Activated naive CD8-positive, alpha-beta T cell treated with anti-CD3 and anti-CD28 coated beads for 36 hours (primary cell): ENCODE measurements at places on chromosomes 6 and 20.
A peak's percentile ranks its signal among the peaks of the same experiment; 100 is the strongest.

- no peak for DNase-seq
- H3K4me1 ChIP-seq: peaks cover 1% of the 10 kb centered on the region
- no peak overlapping the region for H3K4me3 ChIP-seq
- no peak overlapping the region for H3K27ac ChIP-seq
Observed at GRCh38 chr6:18178960-18179615, 23.9 kb downstream of the KDM1B start.

- H3K27me3 ChIP-seq: peaks cover 10% of the 10 kb centered on the region
- H3K36me3 ChIP-seq: no peaks in the 10 kb centered on the region
- H3K4me1 ChIP-seq: no peaks in the 10 kb centered on the region
- DNase-seq: no peak
Observed at GRCh38 chr20:23200914-23201313, 114.8 kb upstream of the CD93 start.

DNA sequence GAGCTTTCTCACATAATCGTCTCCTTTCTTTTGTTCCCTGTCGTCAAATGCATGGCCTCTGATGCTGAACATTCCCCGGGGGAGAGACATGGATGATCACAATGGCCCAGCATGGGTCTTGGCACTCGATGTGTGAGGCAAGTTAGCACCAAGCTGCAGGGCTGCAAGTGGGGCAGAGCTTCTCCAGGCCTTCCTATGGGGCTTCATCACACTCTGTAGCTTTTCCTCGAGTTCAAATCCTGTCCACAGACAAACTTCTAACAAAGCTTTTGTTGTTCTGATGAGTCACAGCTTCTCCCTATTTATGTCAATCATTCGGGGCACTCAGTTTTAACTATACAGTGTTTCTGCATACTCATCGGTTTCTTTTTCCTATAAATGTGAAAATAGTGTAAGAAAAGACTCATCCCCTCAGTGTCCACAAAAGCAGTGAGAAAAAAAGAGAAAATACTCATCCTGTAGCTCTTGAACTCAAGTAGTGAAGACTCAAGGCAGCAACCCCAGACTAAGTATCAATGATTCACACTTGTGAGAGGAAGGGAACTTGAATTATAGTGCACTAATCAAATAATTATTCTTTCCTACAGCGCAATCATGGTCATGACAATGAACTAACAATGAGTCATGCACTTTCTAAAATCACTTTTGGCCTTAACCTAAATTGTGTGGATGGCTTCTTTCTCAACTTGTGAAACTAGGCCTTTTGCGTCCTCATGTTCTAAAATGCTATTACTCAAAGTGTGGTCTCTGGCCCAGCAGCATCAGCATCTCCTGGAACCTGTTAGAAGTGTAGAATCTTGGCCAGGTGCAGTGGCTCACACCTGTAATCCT, 68.4 kb upstream of the NOX3 start:
- peaks cover 12% of the 10 kb centered on the region for H3K36me3 ChIP-seq
- no peak for DNase-seq
- H3K27ac ChIP-seq: peak overlapping the region; percentile 84
- no peaks in the 10 kb centered on the region for H3K27me3 ChIP-seq
- H3K4me3 ChIP-seq: no peak overlapping the region

DNA sequence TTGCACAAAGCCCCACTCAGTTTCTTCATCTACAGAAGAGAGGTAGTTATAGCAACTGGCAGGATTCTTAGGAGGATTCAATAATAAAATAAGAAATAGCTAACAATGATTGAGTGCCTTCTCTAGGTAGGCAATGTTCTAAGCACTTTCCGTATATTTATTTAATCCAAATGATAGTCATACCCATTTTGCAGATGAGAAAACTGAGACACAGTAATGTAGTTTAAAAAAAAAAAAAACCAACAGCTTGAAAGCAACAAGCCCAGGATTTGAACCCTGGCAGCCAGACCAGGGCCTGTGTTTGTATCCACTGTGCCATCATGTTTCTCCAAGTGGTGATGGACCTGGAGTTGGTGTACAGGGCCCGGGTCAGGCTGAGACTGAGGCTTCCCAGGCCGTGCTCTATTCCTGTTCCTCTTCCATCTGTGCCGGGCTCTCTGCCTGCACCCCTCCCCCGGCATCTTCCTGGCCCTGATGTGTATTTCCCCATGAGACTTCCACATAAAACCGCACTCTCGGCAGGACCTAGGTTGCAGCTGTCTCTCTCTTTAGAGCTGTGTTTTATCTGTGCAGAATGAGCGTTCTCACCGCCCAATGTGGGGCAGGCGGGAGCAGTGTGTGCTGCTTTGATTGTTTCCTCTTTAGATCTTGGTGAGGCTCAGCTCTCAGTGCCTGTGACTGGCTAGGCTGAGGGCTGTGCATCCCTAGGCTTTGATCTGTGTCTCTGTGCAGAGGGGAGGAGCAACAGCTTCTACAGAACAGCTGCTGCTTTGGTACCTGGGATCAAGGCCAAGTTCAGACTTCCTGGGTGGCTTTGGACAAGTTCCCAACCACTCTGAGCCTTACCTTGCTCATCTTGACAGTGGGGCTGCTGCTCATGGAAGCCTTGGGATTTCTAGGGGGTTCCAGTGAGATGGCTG, 49.5 kb downstream of the TOX2 start:
- no peak for DNase-seq
- no peak overlapping the region for H3K4me3 ChIP-seq
- H3K27me3 ChIP-seq: peaks cover 32% of the 10 kb centered on the region
- H3K27ac ChIP-seq: no peak overlapping the region
- H3K4me1 ChIP-seq: peaks cover 26% of the 10 kb centered on the region

DNA sequence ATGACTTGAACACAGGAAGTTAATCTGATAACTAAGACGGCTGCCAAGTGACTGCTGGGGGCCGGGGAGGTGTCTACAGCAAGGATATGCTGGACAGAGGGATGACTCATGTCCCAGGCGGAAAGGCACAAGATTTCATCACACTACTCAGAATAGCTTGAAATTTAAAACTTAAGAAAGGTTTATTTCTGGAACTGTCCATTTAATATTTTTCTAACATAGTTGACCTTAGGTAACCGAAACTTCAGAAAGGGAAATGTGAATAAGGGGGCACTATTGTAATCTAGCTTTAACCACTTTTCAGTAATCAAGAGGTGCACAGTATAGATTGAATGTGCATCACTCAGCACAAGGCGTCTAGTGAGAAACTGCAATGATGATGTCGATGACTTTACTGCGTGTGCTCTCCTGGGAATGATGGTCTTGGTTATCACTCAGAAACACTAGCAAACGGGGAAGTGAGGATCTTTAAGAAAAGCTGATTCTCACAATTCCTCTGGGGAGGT, 171.5 kb downstream of the QKI start:
- H3K27me3 ChIP-seq: peaks cover 31% of the 10 kb centered on the region
- no peak for DNase-seq
- H3K4me1 ChIP-seq: peaks cover 1% of the 10 kb centered on the region
- H3K36me3 ChIP-seq: no peaks in the 10 kb centered on the region
- no peak overlapping the region for H3K27ac ChIP-seq
- H3K4me3 ChIP-seq: no peak overlapping the region

DNA sequence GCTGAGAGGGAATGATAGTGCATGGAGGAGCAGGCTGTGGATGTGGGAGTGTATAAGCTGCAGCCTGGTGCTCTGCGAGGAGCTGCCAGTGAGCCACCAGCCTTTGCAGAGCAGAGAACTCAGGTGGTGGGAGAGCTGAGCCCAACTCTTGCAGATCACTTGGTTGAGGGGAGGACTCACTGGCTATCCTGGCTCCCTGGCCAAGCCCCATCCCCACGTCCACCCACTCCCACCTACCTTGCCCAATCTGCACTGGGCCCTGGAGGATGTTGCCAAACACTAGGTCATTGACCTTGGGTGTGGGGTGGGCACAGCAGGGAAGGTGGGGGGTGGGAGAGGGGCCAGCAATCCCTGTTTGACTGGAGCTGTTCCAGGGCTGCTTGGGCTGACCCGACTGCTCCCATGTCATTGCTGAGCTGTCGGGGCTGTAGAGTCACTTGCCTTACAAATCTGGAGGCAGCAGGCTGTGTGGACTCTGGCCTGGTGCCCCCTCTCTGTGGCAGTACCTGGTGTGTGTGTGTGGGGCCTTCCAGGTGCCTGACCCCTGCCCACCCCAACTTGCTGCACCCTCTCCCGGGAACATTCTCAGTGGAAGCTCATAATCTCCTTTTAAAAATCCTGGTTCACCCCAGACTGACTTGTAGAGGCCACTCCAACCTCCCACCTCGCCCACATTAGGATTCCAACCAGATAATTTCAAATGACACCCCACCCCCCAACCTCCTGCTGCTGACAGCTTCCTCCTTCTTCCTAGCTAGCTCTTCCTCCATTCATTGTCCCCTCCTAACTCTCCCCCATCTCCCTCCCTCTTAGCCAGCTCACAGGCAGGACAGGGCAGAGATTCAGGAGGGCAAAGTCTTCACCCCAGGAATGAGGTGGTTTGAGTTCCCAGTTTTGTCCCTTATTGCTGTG, 162.3 kb downstream of the MRPL14 start:
- no peak overlapping the region for H3K4me3 ChIP-seq
- DNase-seq: no peak
- no peak overlapping the region for H3K27ac ChIP-seq
- peaks cover 16% of the 10 kb centered on the region for H3K27me3 ChIP-seq
- H3K36me3 ChIP-seq: no peaks in the 10 kb centered on the region

- H3K36me3 ChIP-seq: no peaks in the 10 kb centered on the region
- H3K4me1 ChIP-seq: peaks cover 3% of the 10 kb centered on the region
- DNase-seq: no peak
- H3K27me3 ChIP-seq: peaks cover 4% of the 10 kb centered on the region
Observed at GRCh38 chr20:11195899-11196558, 522.2 kb upstream of the JAG1 start.

DNA sequence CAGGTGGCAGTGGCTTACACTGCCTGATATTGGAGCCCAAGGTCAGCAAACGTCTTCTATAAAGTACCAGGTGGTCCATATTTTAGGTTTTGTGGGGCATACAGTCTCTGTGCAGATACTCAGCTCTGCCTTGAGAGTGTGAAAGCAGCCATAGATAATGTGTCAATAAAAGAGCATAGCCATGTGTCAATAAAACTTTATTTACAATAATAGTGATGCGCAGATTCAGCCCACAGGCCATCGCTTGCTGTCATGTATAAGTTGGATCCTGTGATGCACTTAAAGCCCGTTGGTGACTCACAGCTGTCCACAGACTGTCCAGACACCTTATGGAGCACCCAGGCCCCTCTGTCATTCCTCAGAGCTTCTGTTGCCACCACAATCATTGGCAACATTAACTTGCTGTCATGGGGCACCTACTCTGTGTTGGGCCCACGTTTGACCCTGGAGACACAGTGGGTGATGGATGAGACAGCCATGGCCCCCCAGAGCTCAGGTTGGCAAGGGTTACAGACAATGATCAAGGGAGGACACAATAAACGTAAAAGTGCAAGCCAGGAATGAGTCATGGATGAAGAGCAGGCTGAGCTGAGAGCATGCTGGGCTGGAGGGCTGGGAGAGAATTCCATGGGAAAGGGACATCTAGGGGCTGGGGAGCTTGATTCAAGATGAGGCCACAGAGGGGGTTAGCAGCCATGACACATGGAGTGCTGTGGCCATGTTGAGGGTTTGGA, 173.6 kb downstream of the TAF4 start:
- no peak for DNase-seq
- H3K4me1 ChIP-seq: peaks cover 1% of the 10 kb centered on the region
- H3K27ac ChIP-seq: no peak overlapping the region
- H3K4me3 ChIP-seq: no peak overlapping the region

DNA sequence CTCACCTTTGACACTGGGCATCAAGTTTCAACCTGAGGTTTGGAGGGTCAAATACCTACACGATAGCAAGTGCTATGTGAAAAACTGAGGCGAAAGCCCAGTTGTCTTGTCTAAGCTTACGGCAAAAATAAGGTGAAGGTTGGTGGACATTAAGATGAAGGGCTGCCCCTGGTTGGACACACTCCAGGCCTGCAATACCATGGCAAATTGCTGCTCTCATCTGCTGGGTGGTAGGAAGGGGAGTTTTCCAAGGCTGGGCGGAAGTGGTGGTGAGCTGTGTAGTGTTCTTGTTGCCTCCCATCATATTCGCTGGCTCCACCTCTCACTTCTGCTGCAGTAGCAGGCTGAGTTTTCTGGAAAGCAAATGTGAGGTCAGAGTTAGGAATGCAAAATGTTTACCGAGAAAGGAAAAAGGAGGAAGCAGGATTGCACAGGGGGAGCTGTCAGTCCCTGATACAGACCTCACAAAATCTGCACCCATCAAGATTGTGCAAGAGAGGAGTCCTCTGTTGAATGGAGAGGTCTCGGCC, 33.7 kb downstream of the SCP2D1 start:
- no peak overlapping the region for H3K27ac ChIP-seq
- H3K4me3 ChIP-seq: no peak overlapping the region
- no peaks in the 10 kb centered on the region for H3K4me1 ChIP-seq
- no peak for DNase-seq
- peaks cover 7% of the 10 kb centered on the region for H3K27me3 ChIP-seq

GRCh38 chr6:120871416-120872261, 462.6 kb downstream of the TBC1D32 start:
- no peaks in the 10 kb centered on the region for H3K4me1 ChIP-seq
- H3K27me3 ChIP-seq: no peaks in the 10 kb centered on the region
- H3K4me3 ChIP-seq: no peak overlapping the region
- DNase-seq: no peak
- H3K27ac ChIP-seq: no peak overlapping the region
- no peaks in the 10 kb centered on the region for H3K36me3 ChIP-seq

DNA sequence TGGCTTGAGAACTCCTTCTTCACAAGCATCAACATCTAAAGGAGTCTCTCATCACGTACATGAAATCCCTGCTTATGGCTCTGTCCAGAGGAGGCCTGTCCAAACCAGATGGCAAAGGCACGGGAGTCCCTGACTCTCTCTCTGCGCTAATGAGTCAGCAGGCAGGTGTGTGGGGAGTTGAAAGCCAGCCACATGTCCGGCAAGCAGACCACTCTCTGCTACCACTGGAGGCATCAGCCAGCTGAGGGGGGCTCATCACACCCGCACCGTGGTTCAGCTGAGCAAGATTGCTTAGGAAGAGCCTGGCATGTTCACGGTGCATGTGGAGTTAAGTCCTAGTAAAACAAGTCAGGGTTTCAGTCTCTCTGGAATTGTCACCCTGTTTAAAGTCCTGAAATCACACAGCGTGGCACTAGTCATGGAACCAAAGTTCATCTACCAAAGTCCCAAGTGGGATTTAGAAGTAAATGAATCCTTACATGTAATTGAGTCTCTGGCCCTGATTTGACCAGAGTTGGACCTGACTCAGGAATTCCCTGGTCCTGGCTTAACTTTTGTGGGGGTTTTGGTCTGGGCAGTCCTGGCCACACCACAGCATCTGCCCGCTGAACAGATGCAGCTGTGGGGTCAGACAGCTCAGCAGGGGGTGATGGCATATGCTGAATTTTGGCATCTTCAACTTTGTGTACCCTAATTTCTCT, 155.2 kb upstream of the RIN2 start:
- no peaks in the 10 kb centered on the region for H3K4me1 ChIP-seq
- no peak overlapping the region for H3K4me3 ChIP-seq
- no peaks in the 10 kb centered on the region for H3K27me3 ChIP-seq
- DNase-seq: no peak

- no peaks in the 10 kb centered on the region for H3K27me3 ChIP-seq
- H3K27ac ChIP-seq: no peak overlapping the region
- no peak for DNase-seq
- peaks cover 35% of the 10 kb centered on the region for H3K36me3 ChIP-seq
- H3K4me3 ChIP-seq: no peak overlapping the region
Observed at GRCh38 chr6:12097791-12098190, 85.7 kb downstream of the HIVEP1 start.

GRCh38 chr6:22717915-22718314, 148.5 kb downstream of the HDGFL1 start:
- DNase-seq: no peak
- H3K27ac ChIP-seq: no peak overlapping the region
- H3K4me1 ChIP-seq: no peaks in the 10 kb centered on the region
- H3K27me3 ChIP-seq: no peaks in the 10 kb centered on the region
